Iris pigment epithelial cell (primary cell): ENCODE measurements at places on chromosomes 4 and X.

- no peak for DNase-seq
Measured at GRCh38 chr4:10021653-10022023, 341 bp upstream of the SLC2A9 start.

- peak; percentile 76 for DNase-seq
Measured at GRCh38 chr4:118557298-118557851, 127.8 kb upstream of the METTL14 start.

DNA sequence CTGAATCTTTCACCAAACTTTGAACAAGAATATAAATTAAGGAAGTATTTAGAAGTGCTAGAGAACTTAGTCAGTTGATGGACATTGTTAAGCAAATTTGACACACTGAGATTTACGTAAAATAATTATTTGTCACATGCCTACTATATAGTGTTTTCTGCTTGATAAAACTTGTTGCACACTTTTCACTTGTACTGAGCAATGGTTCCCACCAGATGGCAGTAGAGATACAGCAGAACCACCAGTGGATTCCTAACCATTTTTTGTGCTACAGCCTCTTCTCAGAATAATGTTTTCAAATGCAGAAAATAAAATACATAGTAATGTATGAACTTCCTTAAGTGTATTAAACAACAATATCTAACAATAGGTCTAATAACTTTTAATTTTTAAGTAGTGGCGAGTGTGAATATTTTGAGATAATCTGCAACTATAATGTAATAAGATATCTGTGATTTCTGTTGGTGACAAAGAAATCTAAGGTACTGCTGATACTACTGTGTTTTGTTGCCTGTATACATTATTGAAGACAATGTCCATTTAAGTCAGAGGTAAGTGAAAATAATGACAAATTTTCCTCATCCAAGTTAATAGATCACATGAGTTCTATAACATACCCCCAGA, 81.2 kb downstream of the APOOL start:
- DNase-seq, result peak; percentile 54

GRCh38 chrX:70826715-70827114, 81.8 kb downstream of the TEX11 start:
- DNase-seq, result no peak

GRCh38 chr4:158444621-158445020, 77.1 kb upstream of the RXFP1 start:
- DNase-seq, result peak; percentile 18

DNA sequence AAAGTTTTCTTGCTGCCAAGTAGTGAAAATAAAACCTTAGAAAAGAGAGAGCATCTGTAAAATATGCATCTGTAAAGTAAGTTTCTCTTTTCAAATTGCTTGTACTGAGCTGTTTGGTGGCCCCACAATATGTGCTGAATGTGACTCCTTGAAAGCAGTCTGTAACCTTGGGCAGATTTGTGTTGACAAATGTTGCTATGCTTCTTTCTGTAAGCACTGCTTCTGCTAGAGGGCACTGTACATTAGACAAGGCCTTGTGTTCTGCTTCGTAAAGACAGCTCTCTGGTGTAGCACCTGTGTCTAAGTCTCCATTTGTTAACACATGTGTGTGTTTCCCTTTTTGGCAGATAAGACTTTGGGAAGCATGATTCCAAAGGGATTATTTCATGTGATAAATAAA, 56.6 kb upstream of the NRK start:
- DNase-seq, result peak; percentile 9

DNA sequence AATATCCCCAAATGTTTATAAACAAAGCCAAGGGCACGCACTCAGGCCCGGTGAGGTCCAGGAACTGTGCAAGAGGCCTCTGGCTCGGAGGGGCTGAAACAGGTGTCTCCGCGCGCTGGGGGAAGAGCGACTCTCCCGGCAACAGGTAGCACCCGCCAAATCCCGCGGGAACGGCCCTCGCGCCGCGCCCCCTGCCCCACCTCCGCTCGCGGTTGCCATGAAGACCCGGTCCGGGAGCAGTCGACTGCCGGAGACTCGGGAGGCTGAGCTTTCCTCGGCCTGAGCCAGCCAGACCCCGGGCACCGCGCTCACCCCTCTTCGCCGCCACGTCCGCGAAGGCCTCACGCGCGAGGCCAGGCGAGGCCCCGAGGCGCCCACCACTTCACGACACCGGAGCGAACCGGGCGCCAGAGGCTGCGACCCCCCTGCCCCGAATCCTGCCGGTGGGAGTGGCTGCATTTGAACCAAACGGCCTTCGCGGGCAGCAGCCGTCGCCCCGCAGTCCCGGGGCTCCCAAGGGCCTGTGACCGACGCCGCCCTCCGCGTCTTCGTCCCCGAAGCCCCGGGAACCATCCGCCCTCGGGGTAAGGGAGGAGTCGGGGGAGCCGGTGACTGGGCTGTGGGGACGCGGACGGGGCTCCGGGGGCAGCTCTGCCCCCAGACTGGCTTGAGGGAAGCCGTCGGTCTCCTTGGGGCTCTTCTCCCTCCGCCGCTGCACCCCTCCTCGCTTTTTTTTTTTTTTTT, at the start of gene NSUN7:
NSUN7 (plus strand) TSS at position 239 of the 744 bp plus-strand sequence. CDS start 739 bp downstream, outside the sequence.
- DNase-seq, result peak; percentile 46

DNA sequence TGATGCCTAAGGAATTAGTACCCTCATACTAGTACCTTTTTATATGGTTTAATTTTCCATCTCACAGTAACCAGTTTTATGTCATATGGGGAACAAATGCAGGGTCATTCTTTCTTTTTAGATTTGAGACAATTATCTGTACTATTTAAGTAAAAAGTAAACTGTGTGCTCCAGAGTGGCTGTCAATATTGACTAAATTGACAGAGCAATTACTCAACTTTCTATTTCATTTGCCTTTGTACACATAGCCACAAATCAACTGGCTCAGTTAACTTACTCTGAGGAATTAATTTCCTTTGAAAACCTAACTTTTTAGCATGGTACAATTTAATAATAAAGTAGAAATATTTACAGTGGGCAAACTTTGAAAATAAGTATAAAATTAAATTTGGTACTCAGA, 28.5 kb upstream of the TEX13C start:
- no peak for DNase-seq

DNA sequence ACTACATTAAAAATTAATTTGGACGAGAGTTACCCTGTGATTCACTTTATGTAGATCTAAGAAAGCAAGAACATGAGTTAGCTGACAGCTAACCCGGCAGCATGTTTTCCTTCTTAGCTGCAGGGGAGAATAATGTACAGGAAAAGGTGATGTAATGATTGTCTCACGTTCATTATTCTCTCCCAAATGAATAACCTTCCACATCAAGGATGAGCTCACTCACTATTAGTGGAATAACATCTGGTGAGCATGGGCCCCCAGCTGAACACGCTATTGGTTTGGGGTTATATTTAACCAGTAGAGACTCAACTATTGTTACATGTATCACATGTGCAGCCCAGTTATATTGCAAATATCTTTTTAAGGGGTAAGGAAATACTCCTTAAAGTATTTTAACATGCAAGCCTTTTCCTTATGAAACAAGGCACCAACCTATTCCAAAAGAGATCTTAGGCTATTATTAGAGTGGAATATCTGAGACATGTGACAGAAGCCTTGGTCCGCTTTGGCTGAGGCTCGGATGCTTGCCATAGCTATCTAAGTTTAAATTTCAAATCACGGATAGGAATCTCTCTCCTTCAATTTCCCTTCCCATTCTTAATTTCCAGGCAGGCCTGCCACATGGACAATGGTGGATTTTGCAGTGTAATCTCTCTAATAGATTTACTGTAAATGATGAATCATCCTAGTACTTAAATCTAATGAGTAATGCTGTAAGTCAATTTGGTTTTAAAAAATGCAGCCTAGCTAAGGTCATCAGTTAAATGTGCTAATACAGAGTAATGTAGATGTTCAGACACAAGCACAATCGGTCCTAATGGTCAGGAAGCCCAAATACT, 99.0 kb upstream of the OTUD4 start:
- peak; percentile 78 for DNase-seq

GRCh38 chrX:108134724-108135123, 43.1 kb downstream of the ATG4A start:
- no peak for DNase-seq

GRCh38 chrX:19874391-19875049, 12.9 kb downstream of the SH3KBP1 start:
- no peak for DNase-seq
